NCI-H1105 treated with DMSO at 0.1 percent for 48 hours (cell line): ENCODE measurements at places on chromosomes 2 and 18.
A peak's percentile ranks its signal among the peaks of the same experiment; 100 is the strongest.

GRCh38 chr2:11227595-11227994 is 72.3 kb downstream of the SLC66A3 start:
- DNase-seq: no peak

GRCh38 chr2:233163486-233164103 is 87.9 kb upstream of the ATG16L1 start:
- DNase-seq: no peak

DNA sequence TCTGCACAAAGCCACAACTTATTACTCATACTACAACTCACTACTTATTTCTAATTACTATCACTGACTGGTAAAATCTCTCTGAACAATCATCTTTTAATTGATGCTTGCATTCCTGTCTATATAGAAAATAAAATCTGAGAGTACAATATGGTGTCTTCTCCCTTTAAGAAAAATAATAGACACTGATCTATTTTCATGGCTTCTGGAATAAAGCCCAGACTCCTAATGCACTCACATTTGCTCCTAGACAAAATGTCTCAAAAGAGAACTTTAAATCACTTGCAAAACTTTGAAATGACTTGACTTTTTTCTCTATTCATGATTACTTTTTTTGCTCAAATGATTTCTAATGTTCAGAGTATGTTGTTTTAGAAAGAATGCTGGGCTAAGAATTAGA is 28.7 kb downstream of the ESCO1 start:
- DNase-seq: no peak

- peak; percentile 29 for DNase-seq
These were observed at the start of gene REEP1 for GRCh38 chr2:86337244-86337835. Gene REEP1, minus strand, starts transcription at chr2:86337626. Its CDS starts 116 bp downstream, at chr2:86337510.

GRCh38 chr2:194867328-194867727 is 789.7 kb upstream of the SLC39A10 start:
- peak; percentile 64 for DNase-seq

DNA sequence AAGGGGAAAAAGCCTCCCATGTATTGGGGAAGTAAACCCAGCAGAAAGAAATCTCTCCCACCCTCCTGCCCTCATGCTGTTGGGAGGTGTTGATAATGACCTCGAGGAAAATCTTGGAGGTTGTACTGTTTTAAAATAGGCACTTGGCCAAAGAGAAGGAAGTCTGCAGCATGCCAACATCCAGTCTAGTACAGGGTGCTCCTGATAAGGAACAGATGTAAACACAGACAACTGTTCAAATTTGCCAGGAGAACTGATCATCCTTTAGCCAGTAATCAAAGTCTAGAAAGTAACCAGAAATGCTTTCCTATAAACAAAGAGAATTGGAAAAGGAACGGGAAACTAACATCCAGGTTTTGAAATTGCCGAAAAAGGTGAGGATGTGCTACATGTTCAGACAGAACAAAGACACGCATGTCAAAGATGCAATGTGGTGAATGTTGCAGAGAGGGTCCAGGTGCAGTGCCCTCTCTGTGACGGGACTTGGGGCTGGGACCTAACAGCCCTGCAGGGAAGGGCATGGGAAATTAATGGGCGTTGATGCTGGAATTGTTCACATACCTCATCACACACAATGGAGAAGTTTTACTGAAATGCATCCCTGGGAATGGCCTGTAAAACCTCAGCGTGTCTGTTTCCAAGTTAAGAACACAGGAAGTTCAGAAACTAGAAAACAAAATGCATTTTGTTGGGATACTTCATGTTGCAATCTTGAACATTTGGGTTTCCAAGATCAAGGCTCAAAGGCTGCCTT is 125.7 kb upstream of the RND3 start:
- no peak for DNase-seq

DNA sequence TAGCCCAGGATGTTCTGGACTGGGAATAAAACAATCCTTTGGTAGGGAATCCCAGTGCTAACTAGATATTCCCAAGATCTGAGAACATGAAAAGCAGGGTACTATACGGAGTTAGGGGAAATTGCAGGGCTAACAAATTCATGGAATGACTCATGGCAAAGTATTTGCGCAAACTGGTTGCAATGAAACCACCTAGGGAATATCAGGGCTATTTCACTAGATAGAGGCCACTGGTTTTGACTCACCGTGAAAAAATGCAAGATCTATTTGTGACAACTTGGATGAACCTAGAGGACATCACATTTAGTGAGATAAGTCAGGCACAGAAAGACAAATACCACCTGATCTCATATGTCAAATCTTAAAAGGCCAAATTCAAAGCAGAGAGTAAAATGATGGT is 233.3 kb downstream of the MBD2 start:
- DNase-seq: no peak

DNA sequence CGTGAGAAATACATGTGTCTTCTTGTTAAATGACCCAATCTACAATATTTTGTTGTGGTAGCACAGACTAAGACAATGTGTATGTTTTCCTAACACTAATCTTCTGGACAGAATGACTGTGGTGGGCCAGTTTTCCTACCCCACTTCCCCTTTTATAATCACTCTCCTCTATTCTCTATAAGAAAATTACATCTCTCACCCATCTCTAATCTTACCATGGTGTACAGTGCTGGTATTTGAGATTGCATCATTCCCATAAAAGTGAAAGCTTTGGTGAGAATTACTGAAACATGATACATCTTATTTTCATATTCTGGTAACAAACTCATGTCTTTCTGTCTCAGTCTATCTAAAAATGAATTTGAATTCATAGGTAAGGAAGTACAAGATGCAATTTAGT is 40.5 kb downstream of the CAVIN2 start:
- no peak for DNase-seq

- no peak for DNase-seq
These were observed 109.7 kb downstream of the NOL4 start for GRCh38 chr18:34114996-34115395.

- no peak for DNase-seq
These were observed 207.5 kb downstream of the SPP2 start for GRCh38 chr2:234257859-234258561.

- no peak for DNase-seq
These were observed 220.6 kb downstream of the SRBD1 start for GRCh38 chr2:45390441-45390840.

DNA sequence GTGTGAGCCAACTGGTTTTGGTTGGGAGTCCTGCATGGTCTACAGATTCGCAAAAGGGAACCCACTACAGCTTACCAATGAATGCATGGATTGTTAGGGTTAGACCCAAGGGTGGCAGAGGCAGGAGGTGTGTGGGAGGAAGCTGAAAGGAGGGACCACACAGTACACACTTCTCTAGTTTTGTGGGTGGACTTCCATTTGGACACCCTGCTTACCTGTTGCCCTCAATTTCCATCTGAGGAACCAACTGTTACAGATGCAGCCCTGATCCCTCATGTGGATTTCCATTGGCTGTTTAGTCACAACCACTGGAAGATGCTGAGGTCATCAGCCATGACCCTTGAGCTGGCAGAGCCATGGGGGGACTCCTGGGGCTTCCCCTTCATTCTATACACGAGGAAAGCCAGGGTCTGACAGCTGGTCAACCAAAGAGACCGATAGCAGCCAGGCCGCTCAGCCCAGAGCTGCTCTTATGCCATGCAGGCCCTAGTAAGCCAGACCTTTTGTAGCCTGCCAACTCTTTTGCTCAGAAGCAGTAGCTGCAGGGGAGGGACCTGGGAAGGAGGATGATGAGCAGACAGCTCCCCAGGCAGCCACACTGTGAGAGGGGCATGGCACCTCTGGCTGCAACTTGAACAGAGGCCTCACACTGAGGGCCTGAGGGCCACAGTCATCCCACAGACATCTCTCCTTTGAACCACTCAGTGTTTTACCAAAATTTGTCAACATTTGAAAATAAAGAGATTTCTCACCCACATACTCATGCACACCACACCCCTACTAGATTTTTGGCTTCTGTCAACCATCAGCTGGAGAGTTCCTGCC is 162.1 kb downstream of the SETBP1 start:
- DNase-seq: no peak

- no peak for DNase-seq
These were observed 69.3 kb upstream of the MCFD2 start for GRCh38 chr2:46984642-46985476.

DNA sequence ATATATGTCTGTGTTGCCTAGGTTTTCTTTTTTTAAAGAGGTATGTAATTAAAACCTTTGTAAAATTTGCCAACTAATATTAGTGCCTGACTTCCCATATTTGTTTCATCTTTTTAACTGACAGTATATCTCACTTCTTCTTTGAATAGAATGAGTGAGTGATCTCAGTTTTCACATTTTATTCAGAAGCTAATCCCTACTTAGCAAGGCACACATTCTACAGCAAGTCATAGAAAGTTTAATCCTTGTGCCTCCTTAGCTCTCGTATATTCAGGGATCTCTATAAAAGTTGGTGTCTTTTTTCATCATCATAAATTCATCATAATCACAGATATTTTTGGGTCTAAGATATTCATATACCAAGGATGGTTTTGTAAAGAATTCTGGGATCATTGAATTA is 66.6 kb downstream of the RIF1 start:
- no peak for DNase-seq

DNA sequence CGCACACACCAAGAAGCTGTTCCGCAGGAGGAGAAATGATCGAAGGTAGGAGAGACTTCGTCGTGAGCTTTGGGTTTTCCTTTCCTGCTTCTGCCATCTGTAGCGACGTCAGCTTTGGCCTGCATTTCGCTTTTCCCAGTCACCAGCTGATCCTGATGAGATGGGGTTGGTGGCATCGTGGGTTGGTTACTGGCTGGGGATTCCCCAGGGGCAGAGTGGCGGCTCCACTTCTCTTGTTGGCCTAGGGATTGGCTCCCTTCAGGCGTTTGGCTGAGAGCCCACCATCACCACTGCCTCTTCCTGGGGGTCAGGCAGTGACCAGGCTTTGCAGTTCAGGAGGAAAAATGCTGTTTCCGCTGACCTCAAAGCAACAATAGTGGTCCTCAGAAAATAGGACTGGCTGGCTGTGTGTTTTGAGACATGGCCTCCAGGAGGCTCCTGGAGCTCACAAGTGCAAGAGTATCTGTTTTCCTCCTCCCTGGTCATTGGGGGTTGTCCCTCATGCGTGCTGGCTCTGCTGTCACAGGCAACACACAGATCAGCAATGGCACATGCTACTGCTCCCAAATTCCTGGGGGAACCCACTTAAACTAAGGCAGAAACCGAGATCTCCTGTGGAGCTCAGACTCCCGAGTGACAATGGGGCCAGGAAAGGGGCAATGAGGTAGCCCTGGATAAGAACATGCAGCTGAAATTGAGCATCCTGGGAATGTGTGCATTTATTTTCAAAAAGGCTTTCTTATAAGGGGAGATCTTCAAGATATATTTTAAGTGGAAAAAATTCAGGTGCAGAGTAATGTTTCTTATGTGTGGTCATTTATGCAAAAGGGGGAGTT is 173.0 kb downstream of the CTIF start:
- DNase-seq: peak; percentile 28

- peak; percentile 92 for DNase-seq
These were observed 46.6 kb upstream of the TPO start for GRCh38 chr2:1366546-1367134.

DNA sequence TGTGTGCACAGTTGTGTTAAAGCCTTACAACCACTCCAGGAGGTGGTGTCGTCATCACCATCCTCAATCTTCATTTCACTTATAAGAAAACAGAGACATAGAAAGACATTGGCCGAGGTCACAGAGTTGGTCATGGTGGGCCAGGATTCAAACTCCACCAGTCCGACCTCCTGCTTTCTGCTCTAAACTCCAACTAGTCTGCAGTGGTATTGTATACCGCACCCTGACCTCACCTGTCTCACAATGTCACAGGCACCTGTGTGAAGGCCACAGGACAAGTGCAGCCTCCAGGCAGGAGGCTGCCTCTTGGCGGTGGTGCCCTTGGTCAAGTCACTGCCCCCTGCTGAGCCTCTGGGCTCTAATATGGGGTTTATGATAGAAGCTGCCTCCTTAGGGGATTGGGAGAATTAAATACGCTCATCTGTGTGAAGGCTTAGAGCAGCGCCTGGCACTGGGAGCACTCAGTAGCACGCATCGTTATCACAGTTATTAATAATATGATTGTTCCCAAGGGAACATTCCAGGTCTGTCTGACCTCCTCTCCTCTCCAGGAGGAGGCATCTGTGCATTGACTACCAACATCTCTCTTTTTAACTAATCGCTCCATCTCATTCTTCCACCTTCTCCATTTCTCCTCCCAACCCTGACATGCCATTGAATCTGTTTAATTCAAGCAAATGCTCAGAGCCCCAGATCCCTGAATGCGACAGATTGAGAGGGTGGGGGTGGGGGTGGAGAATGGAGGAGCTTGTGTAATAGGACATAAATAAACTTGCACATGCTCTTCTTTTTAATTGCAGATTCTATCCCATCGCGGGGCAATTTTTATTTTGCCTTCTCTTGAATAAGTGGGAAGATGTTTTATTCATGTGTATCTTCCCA is 112.7 kb downstream of the MCFD2 start:
- no peak for DNase-seq

- DNase-seq: no peak
These were observed 339.6 kb downstream of the TGIF1 start for GRCh38 chr18:3789525-3789924.

- no peak for DNase-seq
These were observed 122.9 kb downstream of the COPS8 start for GRCh38 chr2:237208373-237209260.

- peak; percentile 17 for DNase-seq
These were observed 438.7 kb upstream of the MYT1L start for GRCh38 chr2:2769481-2770431.

DNA sequence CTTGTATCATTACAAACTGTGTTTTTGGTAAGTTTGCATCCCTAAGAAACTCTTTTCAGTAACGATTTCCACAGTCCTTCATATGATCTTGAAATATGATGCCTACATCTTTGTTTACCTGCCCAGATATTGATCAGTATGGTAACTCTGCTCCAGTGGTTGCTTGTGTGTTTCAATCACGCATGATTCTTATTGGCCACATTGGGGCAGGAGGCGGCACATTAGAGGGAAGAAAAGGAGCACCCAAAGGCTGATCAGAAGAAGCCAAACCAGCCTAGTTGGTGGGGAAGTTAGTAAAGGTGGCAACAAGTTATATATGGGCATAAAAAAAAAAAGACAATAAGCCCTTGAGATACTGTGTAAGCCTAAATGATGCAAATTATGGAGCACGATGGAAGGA is 158.9 kb downstream of the RHBDD1 start:
- no peak for DNase-seq

GRCh38 chr2:98282109-98282508 is 64.1 kb upstream of the CNGA3 start:
- DNase-seq: no peak

DNA sequence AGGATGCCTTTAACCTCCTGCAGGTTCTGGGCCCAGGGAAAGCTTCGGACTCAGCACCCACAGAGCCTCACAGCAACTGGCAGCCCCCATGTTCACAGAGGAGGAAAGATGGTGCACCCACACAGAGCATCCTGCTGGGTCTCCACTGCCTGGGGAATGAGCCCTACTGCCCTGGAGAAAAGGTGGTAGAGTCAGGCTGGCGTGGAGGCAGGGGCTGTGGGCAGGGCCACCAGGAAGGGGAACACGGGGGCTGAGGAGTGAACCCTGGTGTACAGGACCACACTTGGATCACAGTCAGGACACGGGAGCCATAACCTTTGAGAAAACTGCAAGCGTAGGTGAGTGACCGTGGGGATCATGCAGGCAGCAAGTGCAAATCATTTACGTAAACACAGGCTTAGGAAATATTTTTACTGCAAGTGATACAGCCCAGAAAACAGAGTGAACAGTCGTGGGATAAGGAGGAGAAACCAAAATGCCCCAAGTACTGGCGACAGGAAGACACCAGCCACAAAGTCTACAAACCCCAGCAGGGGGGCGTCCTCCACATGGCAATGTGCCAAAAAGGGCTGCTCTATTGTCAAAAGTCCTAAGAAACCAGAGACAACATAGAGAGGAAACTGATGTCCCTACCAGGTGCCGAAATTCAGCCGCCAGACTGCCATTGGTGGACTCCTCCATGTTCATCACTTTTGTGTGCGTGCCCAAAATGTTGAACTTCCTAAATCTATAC is 27.6 kb downstream of the STAT1 start:
- no peak for DNase-seq
